ENCODE measurements at places on chromosomes 2 and 18. TPM values are rescaled to one million over a fixed set of nuclear protein-coding genes. Genes with fewer than 3 reads are reported as not detected.

- peaks cover 83% of the 10 kb centered on the region for H3K4me1 ChIP-seq
- H3K36me3 ChIP-seq = no peaks in the 10 kb centered on the region
- H3K4me3 ChIP-seq = no peak overlapping the region
- no peaks in the 10 kb centered on the region for H3K27me3 ChIP-seq
- H3K27ac ChIP-seq = peak overlapping the region; percentile 3
- DNase-seq = no peak
Observed at GRCh38 chr18:48839819-48840490, 110.8 kb downstream of the SMAD7 start.

ABCB11 gene
- total RNA-seq = not detected

PLB1 gene
- total RNA-seq = 0.85 TPM

FLACC1 gene
- 0.63 TPM for total RNA-seq

Measured in activated CD4-positive, alpha-beta memory T cell treated with anti-CD3 and anti-CD28 coated beads for 36 hours (primary cell).